ENCODE measurements at places on chromosomes 7 and 10. TPM values are rescaled to one million over a fixed set of nuclear protein-coding genes. Genes with fewer than 3 reads are reported as not detected.

DNA sequence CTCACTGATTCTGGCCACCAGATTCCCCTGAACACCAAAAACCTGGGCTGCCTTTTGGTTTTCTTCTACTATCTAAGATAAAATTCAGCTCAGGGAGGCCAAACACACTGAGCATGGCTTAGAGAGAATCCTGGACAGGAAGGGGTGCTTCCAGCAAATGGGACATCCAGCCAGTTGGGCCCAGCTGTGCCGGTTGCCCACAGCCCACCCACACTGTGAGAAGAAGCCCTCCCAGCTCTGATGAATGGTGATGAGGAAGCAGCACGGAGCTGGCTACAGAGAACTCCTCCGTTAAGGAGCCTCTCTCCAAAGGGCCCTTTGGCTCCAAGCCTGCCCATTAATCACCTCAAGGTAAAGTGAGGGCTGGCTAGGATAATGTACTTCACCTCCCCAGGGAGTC is 15.9 kb downstream of the LRRC18 start:
- no peak for DNase-seq

DNA sequence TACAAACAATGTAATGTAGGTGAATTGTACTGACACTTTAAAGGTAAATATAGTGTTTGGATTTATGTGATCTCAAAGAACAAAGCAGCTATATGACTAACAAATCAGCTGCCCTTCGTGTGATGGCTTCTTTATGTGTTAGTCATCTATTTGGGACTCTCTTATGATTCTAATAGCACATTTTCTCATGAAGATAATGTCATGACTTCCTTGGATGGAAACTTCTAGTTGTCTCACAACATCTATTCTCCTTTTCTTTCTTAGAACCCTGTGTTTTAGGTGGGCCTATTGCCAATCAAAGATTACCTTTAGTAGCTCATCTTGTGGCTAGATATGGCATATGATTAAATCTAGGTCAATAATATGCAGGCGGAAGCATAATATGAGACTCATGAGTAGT is 45.0 kb downstream of the TMEM106B start:
- DNase-seq = peak; percentile 62

DNA sequence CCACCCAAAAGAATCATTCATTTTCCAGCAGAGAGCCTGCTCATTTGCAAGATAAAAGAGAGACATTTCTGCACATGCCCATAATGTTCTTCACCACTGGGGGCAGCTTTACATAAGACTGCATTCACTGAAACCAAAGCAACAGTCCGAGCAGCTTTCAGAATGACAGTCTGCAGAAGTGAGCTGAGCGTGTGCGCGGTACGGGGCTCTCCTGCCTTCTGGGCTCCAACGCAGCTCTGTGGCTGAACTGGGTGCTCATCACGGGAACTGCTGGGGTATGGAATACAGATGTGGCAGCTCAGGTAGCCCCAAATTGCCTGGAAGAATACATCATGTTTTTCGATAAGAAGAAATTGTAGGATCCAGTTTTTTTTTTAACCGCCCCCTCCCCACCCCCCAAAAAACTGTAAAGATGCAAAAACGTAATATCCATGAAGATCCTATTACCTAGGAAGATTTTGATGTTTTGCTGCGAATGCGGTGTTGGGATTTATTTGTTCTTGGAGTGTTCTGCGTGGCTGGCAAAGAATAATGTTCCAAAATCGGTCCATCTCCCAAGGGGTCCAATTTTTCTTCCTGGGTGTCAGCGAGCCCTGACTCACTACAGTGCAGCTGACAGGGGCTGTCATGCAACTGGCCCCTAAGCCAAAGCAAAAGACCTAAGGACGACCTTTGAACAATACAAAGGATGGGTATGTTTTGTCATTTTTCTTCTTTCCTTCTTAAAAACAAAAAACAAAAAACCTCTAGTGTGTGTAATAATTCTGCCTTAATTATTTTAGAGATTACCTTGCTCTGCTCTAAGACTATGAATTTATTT is at the start of gene LRRTM3:
Gene LRRTM3, plus strand, starts transcription at position 141 of the 820 bp plus-strand sequence.
- peak; percentile 79 for DNase-seq

DNA sequence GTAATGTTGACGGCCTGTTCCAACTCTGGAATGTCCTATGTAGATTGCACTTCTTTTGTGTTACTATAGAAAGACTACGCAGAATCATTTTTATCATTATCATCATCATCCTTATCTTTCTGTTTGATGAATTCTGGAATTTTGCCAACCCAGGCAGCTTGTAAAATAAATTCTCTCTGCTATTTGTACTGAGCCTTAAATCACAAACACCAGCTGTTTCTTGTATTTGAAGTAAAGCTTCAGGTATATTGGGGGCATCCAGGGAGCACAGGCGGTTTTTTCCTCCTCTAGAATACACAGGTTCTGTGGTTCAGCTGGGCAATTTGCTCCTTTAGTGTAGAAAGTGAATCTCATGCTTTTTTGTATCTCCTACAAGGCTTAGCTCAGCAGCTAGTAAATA is 14.9 kb upstream of the CPA5 start:
- no peak for DNase-seq

DNA sequence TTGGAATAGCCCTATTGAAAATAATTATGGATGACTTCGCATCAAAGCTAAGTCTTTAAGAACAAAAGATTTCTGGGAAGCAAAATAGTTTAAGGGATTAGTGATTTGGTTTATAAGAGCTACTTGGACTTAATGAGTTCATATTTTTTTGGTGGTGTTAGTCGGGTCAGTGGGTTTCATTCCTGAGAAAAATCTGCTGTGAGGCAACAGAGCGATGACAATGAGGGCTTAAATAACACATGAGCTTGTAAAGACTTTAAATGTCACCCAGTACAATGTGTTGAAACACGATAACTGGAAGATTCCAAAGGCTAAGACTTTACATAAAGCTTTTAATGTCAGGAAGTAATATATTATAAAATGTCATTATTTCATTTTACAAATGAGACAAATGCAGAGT is 178.8 kb downstream of the ARL4A start:
- DNase-seq = peak; percentile 33

DNA sequence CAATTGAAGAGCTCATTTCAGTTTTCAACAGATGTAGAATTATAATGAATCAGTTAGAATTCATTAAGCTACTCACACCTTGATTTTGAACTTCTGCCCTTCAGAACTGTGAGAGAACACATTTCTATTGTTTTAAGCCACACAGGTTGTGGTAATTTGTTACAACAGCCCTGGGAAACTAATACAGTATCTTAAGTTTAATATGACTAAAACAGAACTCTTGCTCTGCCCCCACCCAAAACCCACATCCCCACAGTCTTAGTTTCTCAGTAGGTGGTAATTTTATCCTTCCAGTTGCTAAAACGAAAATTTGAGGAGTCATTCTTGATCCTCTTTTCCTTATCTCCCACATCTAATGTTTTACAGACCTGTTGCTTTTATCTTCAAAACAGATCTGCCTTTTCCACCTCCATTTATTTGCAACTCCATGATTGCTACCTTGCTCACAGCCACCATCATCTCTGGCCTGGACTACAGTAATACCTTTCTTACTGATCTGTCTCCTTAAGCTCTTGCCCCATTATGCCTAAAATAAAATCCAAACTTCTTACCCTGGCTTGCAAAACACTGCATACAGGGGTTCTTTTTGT is 72.8 kb upstream of the NXPH1 start:
- no peak for DNase-seq

DNA sequence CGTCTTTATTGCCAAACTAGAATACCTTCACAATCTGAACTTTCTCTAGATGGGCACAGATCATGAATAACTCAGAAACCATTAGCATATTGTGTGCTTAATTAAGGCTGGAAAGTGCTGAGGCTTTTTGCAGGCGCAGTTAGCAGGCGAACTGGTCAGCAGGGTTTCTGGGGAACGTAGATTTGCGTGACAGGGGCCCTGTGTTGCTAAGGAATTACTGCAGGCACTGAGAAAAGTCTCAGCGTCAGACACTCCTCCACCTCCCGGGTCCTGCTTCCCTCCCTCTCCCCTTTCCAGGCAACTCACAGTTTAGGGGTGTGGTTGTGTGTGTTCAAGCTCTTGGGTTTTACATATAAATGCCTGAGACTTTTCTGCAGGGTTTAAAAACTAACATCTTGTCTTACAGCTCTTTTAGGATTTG is 2.2 kb downstream of the MAP3K8 start:
- DNase-seq = peak; percentile 57

DNA sequence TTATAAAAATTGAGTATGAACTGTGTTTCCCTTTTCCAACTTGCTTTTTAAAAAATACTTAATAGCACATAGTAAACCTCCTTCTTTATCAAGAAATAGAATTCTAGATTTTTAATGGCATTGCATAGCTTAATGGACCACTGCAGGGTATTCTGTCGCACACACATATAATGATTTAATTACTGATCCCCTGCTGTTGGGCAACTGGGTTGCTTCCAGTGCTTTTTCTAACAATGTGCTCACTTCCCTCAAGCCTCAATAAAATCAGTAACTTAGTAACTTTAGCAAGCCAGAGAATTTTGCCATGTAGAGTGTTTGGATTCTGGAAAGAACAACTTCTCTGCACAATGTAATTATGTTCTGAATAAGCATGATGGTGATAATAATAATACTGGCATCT is 49.1 kb upstream of the PDLIM1 start:
- no peak for DNase-seq

DNA sequence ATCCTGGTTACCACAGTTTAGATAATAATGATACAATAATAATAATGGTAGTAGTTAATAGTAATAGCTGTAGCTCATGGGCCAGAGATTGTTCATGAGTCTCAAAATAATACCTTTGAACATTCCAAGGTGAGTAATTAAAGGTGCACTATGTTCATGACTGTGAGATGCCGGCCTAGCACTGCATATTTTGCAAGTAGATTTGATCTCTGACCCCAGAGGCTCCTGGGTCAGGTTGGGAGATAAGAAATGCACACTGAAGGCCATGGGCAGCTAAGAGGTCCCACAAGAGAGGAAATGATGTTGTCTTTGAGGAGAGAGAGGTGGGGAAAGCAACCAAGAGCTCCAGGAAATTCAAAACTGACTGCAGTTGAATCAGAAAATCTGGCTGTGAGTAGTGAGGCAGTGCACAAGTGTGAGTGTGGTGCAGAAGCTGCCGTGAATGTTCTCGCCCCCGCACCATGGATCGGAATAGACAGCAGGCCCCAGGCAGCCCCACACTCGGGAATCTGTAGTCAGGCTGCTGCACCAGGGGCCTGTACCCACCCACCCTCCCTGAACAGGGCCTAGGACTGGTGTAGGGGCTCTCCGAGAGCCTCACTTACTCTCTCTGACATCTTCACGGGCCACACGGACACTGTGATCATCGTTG is 11.9 kb downstream of the CPXM2 start:
- no peak for DNase-seq

The HECW1 gene
- 3.1 TPM for total RNA-seq

The GLRX3 gene
- 154 TPM for total RNA-seq

- peak; percentile 65 for DNase-seq
Measured at GRCh38 chr10:22369434-22370072, 24.3 kb downstream of the SPAG6 start.

The LLCFC1 gene
- total RNA-seq = not detected

DNA sequence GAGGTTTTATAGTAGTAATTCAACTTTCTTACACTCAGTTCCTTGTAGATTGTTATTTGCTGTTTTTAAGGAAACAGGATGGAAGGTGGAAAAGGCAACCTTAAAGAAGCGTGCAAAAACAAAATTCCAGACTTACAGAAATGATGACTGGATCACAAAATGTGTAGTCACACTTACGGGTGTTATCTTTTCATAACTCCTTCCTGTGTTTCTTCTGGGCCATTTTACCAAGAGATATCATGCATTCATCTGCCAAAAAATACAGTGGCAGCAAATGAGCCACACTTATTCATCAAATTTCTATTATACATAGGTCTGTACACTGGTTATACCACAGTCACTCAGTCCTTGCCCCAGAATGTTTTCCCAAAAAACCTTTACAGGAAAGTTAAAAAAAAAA is 94.3 kb upstream of the IL6 start:
- DNase-seq = no peak
